ENCODE measurements at places on chromosomes 11 and 22. TPM values are rescaled to one million over a fixed set of nuclear protein-coding genes. Genes with fewer than 3 reads are reported as not detected.
A peak's percentile ranks its signal among the peaks of the same experiment; 100 is the strongest.

DNA sequence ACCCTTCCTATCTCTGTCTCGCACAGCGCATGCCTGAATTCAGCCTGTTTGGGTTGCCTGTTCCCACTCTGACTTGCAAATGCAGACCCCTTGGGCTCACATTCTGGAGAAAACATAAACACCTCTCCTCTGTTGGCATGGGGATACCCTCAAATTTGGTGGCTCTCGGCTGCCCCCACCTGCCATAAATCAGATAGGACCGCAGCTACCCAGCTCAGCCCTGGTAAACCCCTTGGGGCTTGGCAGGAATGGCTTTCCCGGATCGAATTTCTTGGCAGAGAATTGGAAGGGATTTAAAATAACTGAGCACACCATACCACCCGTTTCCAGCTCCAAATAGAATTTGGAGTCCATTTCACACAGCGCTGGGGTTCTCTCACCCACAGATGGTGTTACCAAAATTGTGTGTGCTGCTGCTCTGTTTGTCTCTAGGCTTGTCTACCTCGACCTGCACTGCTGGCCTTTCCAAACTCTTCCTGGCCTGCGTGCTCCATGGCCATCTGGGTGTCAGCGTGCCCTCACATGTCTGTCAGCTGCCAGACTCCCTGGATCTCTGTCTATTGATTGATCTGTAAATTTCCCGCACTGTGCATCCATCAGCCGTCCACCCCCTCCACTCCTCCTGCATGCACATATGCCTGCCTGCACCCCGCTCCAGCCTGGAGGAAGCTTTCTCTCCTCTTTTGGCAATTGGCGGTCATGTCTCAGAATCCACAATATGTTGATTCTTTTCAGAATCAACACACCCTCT is 134.0 kb downstream of the NTM start:
- DNase-seq: no peak

- no peak for DNase-seq
Observed at GRCh38 chr11:79067352-79067679, 373.5 kb downstream of the TENM4 start.

DNA sequence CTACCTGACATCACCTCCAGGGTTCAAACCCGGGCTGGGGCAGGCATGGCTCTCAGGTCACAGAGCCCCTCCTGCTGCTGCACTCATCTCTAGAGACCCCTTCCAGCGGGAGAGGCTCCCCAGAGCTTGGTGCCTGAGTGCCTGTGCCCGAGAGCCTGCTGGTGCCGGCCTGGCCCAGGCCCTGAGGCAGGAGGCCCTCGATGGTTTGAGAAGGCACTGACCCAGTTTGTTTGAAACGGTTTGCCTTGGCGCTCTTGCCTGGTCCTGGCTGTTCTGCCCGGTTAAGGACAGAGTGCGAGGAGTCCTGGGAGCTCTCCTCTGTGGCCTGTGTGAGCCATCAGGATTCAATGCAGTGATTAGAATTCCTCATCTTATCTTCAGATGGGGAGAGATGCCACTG is 88.9 kb downstream of the TBC1D22A start:
- DNase-seq: no peak

GRCh38 chr11:65574109-65574810 is 1.6 kb upstream of the EHBP1L1 start:
- DNase-seq: peak; percentile 86

- no peak for DNase-seq
Observed at GRCh38 chr22:45549762-45550378, 47.2 kb downstream of the FBLN1 start.

- DNase-seq: no peak
Observed at GRCh38 chr11:17898782-17899181, 114.1 kb downstream of the SERGEF start.

DNA sequence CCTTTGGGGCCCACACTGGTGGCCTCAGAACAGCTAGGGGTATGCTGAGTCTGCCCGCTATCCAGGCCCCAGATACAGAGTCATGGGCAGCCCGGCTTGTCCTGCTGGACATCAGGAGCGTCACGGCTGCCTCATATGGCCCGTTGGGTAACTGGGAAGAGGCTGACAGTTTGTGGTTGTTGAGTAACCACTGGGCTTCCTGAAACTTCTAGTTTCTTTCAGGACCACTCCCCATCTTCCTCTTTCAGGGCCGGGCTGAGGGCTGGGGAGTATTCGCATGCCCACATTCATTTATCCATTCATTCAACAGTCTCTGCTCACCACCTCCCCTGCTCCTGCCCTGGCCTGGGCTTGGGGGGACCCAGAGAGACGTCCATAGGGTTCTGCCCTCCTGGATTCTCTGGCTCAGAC is 13.4 kb upstream of the P2RY2 start:
- no peak for DNase-seq

GRCh38 chr11:1776331-1776851 is 12.7 kb upstream of the CTSD start:
- no peak for DNase-seq

DNA sequence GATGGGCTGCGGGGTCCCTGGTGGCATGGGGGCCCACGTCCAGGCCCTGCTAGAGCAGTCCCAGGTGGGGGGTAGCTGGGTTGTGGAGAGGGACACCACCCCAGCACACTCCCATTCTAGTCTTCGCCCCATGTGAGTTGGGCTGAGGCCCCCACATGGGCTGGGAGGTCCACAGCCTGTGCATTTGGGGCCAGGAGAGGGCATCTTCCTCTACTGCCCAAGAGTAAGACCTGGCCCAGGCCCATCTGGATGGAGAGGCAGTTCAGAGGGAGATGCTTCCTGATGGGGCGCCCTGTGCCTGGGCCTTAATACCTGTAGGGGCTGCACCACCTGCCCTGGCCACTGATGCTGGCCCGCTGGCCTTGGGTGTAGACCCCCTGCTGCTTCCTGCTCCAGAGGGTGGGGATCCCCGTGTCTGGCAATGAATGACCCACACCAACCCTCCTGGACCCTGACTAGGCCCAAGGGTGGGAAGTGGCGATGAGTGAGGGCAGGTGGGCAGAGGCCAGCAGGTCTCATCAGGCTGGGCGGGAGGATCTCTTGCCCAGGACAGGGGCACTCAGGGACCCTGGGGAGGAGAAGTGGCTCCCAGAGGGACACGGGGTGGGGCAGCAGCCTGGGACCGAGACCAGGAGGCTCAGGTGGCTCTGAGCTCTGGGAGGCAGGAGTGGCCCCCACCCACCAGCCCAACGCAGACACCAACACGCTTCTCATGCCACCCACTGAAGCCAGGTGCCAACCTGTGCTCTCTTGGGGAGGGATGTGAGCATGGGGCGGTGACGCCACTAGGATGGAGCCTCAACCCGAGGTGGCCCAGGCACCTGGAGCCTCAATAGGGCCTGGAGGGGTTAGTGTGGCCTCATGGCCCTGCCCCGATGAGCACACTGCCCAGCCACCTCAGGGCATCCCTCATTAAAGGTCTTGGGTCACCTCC is 17.4 kb upstream of the GNB1L start:
- DNase-seq: no peak

DNA sequence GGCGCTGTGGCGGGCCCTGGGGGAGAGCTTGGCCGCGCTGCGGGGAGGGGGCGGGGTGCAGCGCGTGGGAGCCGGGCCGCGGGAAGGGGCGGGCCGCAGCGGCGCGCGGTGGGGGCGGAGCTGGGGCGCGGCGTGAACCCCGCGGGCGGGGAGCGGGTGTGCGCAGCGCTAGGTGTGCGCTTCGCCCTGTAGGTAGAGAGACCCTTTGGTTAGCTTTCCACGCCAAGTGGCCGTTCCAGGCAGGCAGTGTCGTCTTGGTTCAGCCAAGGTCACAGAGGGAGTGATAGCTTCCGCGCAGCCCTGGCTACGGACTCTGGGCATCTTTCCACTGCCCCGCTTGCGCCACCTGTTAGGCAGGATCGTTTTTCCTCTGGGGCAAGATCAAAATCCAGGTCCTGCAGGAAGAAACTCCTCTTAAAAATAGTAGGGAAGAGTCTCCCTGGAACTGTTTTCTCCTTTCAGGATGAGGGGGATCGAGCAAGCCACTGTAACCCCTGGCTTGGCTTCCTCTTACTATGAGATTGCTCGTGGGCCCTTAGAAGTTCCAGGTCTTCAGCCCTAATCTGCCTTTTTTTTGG is 434 bp downstream of the BANF1 start:
- no peak for DNase-seq

DNA sequence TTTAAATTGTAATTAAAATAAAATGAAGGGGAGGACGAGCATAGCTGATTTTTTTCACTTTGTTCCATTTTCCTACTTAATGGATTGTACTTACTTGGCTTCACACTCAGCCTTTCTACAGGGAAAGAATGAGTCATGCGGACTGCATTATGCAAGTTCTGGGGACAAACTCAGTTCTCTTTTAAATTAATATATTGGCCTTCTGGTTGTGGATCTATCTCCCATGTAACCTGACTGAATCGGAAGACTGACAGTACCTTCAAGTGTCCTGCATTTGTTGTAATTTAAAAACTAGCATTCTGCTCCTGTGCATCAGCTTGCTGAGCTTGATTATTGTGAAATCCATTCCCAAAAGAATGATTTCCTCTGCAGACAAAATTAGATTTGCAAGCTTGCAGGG is 12.2 kb downstream of the OR8D1 start:
- DNase-seq: no peak

Gene CAPN5
- 22.8 TPM for polyA plus RNA-seq

Gene ARFIP2
- polyA plus RNA-seq: 79.1 TPM

Gene TBX1
- polyA plus RNA-seq: not detected

Gene SHANK3
- 0.47 TPM for polyA plus RNA-seq

Data from AG04450 (cell line).